Karpas-422 (cell line): ENCODE measurements at places on chromosomes 5 and 9. TPM values are rescaled to one million over a fixed set of nuclear protein-coding genes. Genes with fewer than 3 reads are reported as not detected.

The PCDHGA10 gene
- total RNA-seq: 8.5 and 11.2 TPM in 2 replicates

DNA sequence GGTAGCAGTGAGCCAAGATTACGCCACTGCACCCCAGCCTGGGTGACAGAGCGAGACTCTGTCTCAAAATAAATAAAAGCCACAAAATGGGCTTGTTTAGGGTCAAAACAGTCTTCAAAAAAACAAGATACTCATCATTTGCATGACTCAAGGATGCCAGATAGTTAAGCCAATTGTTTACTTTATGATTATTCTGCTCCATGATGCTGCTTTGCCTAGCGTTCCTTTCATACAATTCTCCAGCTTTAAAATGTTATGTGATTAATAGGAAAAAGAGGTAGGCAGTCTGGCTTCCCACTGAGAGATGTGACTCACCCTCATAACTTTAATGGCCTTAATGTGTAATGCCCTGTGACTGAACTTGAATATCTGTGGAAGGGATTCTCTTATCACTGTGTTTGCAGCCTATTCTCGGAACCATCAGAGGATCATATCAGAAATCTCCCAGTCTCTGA lies 364.6 kb upstream of the TRPC7 start:
- no peaks in the 10 kb centered on the region for H3K36me3 ChIP-seq
- no peaks in the 10 kb centered on the region for H3K4me1 ChIP-seq
- DNase-seq: no peak
- H3K4me3 ChIP-seq: no peak overlapping the region

DNA sequence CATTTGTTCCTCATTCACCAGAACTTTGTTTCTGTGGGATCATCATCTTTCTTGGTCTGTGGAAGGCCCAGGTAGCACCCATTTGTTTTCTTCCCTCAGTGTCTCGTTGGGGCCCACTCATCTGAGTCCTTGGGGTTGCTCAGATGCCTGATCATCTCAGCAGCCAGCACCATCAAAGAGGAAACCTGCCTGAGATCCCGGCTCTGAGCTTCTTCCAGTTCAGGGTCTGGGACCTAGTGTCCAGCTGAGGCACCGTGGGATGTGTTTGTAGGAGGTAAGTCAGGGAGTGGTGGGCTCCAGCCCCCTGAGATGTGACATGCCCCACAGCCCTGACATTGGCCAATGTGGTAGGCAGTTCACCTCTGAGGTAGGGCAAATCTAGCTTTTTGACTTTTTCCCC lies 9.4 kb upstream of the CD180 start:
- peak; percentile 67 for DNase-seq
- H3K4me3 ChIP-seq: peak overlapping the region; percentile 13
- no peaks in the 10 kb centered on the region for H3K27me3 ChIP-seq
- H3K27ac ChIP-seq: peak overlapping the region; percentile 87
- no peaks in the 10 kb centered on the region for H3K36me3 ChIP-seq

- no peak overlapping the region for H3K4me3 ChIP-seq
- no peak for DNase-seq
- H3K27ac ChIP-seq: no peak overlapping the region
- H3K27me3 ChIP-seq: no peaks in the 10 kb centered on the region
- H3K36me3 ChIP-seq: no peaks in the 10 kb centered on the region
- peaks cover 7% of the 10 kb centered on the region for H3K4me1 ChIP-seq
Measured at GRCh38 chr5:69184621-69185020, 4.8 kb upstream of the CENPH start.

GRCh38 chr5:125526966-125527365 lies 780.5 kb upstream of the ZNF608 start:
- H3K4me1 ChIP-seq: no peaks in the 10 kb centered on the region
- H3K36me3 ChIP-seq: no peaks in the 10 kb centered on the region
- no peaks in the 10 kb centered on the region for H3K27me3 ChIP-seq

GRCh38 chr5:175687231-175687701 lies 29.4 kb downstream of the HRH2 start:
- no peaks in the 10 kb centered on the region for H3K36me3 ChIP-seq
- DNase-seq: no peak
- no peak overlapping the region for H3K4me3 ChIP-seq
- H3K4me1 ChIP-seq: no peaks in the 10 kb centered on the region
- H3K27me3 ChIP-seq: no peaks in the 10 kb centered on the region

- no peaks in the 10 kb centered on the region for H3K4me1 ChIP-seq
- no peak for DNase-seq
Measured at GRCh38 chr5:141672841-141673813, 8.9 kb downstream of the ARAP3 start.

GRCh38 chr5:174281855-174282254 lies 236.3 kb downstream of the NSG2 start:
- no peak overlapping the region for H3K4me3 ChIP-seq
- DNase-seq: no peak
- H3K27me3 ChIP-seq: no peaks in the 10 kb centered on the region
- no peaks in the 10 kb centered on the region for H3K36me3 ChIP-seq

The C1QTNF2 gene
- not detected in 2 replicates for total RNA-seq

DNA sequence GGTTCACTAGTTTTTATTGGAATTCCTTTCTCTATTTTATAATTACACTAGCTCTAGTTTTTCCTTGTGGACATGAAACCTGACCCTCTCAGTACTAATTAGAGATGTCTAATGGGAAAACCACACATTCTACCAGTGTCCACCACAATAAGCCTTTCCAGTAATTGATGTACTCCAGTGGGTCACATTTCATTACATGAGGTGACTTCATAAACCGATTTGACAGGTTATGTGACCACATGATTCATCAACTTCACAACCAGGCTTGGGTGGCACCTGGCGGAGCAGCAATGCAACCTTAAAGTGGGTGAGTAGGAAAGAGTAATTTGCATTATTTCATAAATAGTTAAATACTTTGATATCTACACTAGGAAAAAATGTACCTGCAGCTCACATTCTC lies 284.2 kb upstream of the ADAMTS16 start:
- H3K27ac ChIP-seq: no peak overlapping the region
- no peak overlapping the region for H3K4me3 ChIP-seq
- H3K4me1 ChIP-seq: no peaks in the 10 kb centered on the region

GRCh38 chr9:127537792-127538191 lies 74.3 kb upstream of the STXBP1 start:
- no peak overlapping the region for H3K27ac ChIP-seq
- DNase-seq: no peak
- no peaks in the 10 kb centered on the region for H3K36me3 ChIP-seq
- H3K4me3 ChIP-seq: no peak overlapping the region
- no peaks in the 10 kb centered on the region for H3K27me3 ChIP-seq

The SARDH gene
- total RNA-seq: not detected in 2 replicates

- no peak overlapping the region for H3K4me3 ChIP-seq
- H3K4me1 ChIP-seq: no peaks in the 10 kb centered on the region
- H3K27me3 ChIP-seq: no peaks in the 10 kb centered on the region
- no peak for DNase-seq
- no peak overlapping the region for H3K27ac ChIP-seq
Measured at GRCh38 chr5:168086746-168087145, 204.7 kb upstream of the WWC1 start.

- no peak for DNase-seq
- H3K4me1 ChIP-seq: no peaks in the 10 kb centered on the region
- H3K4me3 ChIP-seq: no peak overlapping the region
- H3K36me3 ChIP-seq: no peaks in the 10 kb centered on the region
Measured at GRCh38 chr9:117835798-117836197, 131.6 kb downstream of the TLR4 start.

The CDKN2B gene
- total RNA-seq: 2.0 and 4.3 TPM in 2 replicates

DNA sequence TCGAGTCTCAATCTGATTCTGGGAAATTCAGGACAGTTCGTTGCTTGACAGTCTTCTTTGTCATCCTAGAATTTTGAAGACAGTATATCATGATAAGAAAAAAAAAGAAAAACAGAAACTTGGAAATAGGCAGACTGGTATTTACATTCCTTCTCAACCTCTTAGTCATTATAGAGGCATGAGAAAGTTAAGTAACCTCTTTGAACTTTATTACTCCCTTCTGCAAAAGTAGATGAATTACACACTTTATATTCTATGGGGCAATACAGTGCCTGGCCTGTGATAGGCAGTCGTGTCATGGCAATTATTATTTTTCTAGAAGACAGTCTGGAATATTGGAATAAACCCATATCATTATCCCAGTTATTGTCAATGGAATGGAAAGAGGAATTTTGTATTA lies 828.9 kb downstream of the TLR4 start:
- no peaks in the 10 kb centered on the region for H3K36me3 ChIP-seq
- H3K4me1 ChIP-seq: no peaks in the 10 kb centered on the region
- no peaks in the 10 kb centered on the region for H3K27me3 ChIP-seq
- no peak overlapping the region for H3K27ac ChIP-seq
- no peak overlapping the region for H3K4me3 ChIP-seq
- DNase-seq: no peak

DNA sequence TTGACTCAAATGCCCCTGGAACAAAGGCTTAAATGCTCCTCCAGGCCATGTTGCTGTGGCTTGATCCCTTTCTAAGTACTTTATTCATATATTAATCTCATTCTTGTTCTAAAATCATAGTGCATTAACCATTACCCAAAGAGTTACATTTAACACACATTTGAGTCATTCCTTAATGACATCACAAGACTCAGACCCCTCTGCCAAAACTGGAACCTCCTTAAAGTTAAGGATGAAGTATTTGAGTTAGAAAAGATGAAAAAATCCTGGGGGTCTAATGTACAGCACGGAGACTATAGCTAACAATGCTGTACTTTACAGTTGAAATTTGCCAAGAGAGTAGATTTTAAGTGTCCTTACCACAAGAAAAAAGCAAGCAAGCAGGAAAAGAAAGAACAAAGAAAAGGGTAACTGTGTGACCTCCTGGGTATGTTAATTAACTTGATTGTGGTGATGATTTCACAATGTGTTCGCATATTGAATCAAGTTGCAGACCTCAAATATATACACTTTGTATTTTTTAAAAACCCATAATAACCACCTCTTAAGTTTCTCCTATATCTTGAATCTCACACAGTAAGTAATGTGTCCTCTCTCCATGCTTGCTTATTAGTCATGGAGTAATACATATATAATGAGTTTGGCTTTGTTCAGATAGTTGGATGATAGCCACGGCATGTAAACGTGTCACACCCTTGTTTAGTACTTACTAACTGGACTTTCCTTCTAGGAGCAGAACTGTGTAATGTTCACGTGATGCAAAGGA lies 376.9 kb downstream of the SEMA5A start:
- H3K4me3 ChIP-seq: no peak overlapping the region
- no peaks in the 10 kb centered on the region for H3K27me3 ChIP-seq
- H3K36me3 ChIP-seq: no peaks in the 10 kb centered on the region
- no peaks in the 10 kb centered on the region for H3K4me1 ChIP-seq
- DNase-seq: no peak
- H3K27ac ChIP-seq: no peak overlapping the region

DNA sequence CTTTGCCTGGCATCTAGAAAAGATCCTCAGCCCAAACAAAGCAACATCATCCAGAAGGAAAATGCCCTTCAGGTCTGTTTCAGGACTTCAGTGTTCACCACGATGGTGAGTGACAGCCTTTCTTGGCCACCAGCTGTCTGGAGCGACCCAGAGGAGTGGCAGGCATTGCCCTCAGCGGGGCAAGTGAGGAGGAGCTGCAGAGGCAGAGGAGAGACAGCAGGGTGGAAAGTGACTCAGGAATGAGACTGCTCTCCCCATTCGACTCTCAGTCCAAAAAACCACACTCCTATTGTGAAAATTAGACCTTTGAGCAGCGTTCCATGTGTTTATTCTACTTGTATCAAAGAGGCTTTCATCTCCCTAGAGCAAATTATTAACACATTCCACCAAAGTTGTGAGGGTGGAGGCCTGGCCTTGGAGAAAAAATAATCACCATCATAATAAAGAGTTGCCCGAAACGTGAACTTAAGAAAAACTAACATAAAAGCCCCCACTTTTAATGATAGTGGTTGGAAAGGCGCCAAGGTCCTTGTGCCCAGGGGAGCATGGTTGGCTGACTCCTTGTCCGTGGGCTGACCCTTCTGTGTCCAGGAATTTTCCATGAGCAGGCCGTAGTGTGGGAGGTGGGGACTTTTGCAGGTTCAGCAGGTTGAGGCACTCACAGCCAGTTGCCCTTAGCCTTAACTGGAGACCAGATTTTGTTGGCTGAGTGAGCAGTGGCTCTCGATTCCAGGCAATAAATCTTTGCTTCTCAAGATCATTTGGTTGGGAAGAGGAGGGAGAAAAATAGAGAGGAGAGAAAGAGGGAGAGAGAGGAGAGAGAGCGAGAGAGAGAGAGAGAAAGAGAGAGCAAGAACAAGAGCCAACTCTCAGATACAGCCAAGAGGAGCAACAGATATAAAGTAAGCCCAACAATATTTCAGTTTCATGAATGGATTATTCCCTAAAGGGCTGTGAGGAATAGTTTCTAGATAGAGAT lies 125.9 kb upstream of the ANKRD55 start:
- H3K4me1 ChIP-seq: peaks cover 8% of the 10 kb centered on the region
- H3K27ac ChIP-seq: no peak overlapping the region
- no peaks in the 10 kb centered on the region for H3K36me3 ChIP-seq
- no peak overlapping the region for H3K4me3 ChIP-seq

GRCh38 chr5:55160493-55161209 lies 680 bp downstream of the GPX8 start:
- H3K4me3 ChIP-seq: no peak overlapping the region
- H3K27ac ChIP-seq: no peak overlapping the region
- no peak for DNase-seq
- H3K4me1 ChIP-seq: no peaks in the 10 kb centered on the region
- H3K36me3 ChIP-seq: no peaks in the 10 kb centered on the region

- peaks cover 9% of the 10 kb centered on the region for H3K4me1 ChIP-seq
- H3K36me3 ChIP-seq: no peaks in the 10 kb centered on the region
- H3K27ac ChIP-seq: no peak overlapping the region
- H3K4me3 ChIP-seq: no peak overlapping the region
- no peaks in the 10 kb centered on the region for H3K27me3 ChIP-seq
Measured at GRCh38 chr5:125291447-125291846, 545.0 kb upstream of the ZNF608 start.

GRCh38 chr9:136274786-136275654 lies 28.9 kb downstream of the CCDC187 start:
- H3K36me3 ChIP-seq: no peaks in the 10 kb centered on the region
- H3K27ac ChIP-seq: no peak overlapping the region
- no peak for DNase-seq
- no peaks in the 10 kb centered on the region for H3K27me3 ChIP-seq

DNA sequence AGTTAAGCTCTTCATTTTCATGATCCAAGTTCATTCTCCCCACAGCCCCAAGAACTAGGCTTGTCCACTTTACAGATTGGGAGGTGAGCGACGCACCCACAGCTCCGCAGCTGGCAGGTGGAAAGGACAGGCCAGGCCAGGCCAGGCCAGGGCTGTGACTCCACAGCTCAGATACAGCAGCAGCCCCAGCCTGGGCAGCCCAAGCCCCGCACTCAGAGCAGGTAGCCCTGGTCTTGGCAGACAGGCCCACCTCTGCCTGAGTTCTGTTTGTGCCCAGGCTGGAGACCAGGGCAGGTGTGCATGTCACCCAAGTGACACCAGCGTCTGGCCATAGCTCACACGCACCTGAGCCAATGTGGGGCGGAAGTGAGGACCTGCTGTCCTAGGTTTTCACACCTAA lies 124.7 kb downstream of the WNK2 start:
- no peak overlapping the region for H3K27ac ChIP-seq
- H3K4me1 ChIP-seq: no peaks in the 10 kb centered on the region
- no peak overlapping the region for H3K4me3 ChIP-seq
- no peaks in the 10 kb centered on the region for H3K27me3 ChIP-seq
- DNase-seq: no peak
- no peaks in the 10 kb centered on the region for H3K36me3 ChIP-seq

GRCh38 chr5:17400724-17401469 lies 97.1 kb upstream of the TAF11L2 start:
- H3K4me3 ChIP-seq: no peak overlapping the region
- no peaks in the 10 kb centered on the region for H3K27me3 ChIP-seq
- no peak for DNase-seq
- H3K36me3 ChIP-seq: no peaks in the 10 kb centered on the region

GRCh38 chr5:11547140-11547539 lies 357.1 kb downstream of the CTNND2 start:
- H3K27me3 ChIP-seq: no peaks in the 10 kb centered on the region
- H3K4me1 ChIP-seq: no peaks in the 10 kb centered on the region
- no peak overlapping the region for H3K4me3 ChIP-seq
- DNase-seq: no peak
- no peaks in the 10 kb centered on the region for H3K36me3 ChIP-seq
